A172 (cell line): ENCODE measurements at places on chromosomes 4 and X.

- peak; percentile 59 for DNase-seq
Measured at GRCh38 chr4:40316333-40316781, 18.8 kb upstream of the CHRNA9 start.

DNA sequence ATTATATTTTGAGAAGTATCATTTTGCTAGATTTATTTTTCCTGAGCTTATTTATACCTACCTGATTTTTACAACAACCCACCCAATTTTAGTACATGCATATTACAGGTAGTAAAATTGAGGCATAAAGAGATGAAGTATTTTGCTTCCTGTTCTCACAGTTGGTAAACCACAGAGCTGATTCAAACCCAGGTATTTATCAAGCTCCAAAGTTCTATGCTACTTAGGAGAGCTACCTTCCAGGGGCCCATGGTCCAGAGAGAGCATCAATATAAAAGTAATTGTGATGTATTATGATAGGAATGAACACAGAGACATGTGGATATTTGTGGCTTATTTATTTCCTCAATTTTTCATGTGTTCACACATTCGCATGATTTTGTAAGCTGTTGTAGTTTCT lies 20.2 kb upstream of the GBA3 start:
- DNase-seq: no peak

GRCh38 chr4:6953751-6954380 lies 44.2 kb downstream of the TBC1D14 start:
- no peak for DNase-seq

DNA sequence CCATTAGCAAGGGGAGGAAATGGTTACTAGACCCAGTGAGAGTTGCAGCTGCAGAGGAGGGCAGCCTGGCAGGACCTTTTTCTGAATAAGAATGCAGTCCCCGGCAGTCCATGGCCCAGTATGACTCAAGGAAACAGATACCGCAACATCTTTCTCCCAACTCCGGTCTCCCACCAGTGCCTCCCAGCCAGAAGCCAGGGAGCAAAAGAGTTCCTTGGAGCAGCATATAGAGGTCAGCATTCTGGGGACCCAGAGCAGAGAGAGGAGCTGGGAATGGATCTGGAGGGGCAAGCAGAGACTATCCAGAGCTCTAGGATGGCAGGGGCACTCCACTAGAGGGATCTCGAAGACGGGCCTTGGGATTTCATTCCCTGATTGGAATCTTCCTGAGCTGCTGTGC lies 339.2 kb upstream of the AADAT start:
- no peak for DNase-seq

DNA sequence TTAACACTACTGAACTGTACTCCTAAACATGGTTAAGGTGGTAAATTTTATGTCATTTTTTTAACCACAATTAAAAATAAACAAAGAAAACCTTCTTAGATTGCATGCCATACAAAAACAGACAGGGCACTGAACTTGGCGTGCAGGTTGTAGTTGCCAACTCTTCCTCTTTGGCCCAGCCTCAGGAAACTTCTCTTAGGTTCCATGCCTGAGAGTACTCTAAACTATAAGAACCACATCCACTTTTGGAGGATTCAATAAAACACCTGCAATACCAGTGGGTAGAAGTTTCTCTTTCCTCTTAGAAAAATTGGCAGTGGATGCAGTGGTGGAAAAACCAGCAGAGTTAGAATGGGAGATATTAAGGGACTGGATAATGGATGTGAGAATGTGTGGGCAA lies 103.4 kb downstream of the LUZP4 start:
- DNase-seq: no peak

- peak; percentile 66 for DNase-seq
Measured at GRCh38 chrX:12779534-12779933, 11.7 kb upstream of the PRPS2 start.

DNA sequence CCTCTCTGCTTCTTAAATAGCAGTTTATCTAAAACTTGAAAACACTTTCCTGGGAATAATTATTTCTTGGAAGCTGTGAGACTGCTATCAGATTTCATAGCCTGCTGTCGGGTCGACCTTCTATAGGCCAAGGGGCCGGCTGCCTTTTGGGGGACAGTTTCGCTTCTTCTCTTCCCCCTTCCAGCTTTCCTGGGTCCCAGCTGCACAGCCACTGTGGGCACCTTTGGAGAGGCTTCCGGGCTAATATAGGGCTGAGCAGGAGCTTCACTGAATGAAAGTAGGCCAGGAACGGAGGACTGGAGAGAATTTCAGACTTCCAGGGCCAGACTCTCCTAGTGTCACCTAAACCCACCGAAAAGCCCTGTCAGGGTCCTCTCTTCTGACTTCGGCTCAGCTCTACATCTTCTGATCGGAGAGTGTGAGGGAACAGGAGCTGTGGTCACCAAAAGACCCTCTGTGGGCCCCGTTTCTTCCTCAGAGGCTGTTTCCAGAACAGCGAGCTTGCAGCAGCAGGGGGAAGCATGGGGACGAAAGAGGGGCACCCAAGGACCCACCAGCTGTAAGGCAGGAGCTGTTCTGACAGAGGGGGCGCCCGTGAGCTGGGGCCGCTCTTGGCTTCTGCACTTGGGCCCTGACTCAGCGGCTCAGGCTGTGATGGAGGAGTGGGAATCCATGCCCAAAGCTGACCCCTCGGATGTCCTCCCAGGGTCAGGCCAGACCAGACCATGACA lies 620.6 kb downstream of the BCOR start:
- no peak for DNase-seq

GRCh38 chrX:13897566-13897965 lies 80.7 kb upstream of the GPM6B start:
- no peak for DNase-seq

DNA sequence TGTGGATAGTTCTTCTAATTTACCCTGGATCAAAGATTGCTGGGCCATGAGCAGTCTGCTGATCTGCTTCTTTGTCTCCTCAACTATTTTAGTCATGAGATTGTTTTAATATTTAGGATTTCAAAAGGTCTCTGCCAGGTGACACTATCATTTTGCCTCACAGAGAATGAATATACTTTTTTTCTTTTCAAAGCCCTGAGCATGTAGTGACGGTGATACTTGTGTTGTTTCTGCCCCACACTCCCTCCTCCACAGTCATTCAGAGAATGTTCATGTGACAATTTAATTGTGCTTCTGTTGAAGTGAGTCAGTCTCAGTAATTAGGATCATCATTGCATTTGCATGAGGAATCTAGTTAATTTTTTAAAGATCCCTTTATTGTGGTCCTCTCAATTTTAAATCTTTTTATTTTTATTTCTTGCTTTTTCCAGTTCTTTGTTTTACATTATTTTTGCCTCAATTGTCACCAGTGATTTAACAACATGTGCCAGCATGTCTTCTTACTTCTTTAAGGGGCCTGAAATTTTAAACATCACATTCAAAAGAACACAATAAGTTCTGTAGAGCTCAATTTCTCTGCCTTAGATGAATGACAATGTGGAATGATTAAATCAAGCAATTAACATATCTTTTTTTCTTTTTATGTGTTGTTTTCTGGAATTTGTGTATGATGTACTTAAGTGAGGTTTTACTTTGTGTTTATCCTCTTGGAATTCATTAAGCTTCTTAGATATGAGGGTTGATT lies 12.3 kb downstream of the MMRN1 start:
- no peak for DNase-seq

GRCh38 chrX:44025555-44025954 lies 52.4 kb upstream of the NDP start:
- peak; percentile 34 for DNase-seq

DNA sequence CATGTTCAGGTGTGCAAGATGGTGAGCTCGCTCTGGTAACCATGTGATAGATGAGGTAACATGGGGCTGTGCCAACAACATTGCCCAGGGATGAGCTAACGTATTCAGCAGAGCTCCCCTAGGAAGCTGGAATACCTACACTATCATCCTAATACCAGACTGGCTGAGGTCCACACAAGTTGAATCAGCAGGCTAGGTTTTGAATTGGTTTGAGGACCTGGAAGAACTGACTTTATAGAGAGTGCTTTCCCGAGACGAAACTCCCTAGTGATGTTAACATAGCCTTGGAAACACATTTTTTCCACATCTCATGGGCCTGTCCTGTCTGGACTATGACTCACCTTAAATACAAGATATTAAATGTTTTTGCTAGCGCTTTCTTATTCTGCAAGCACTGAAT lies 56.7 kb downstream of the IGFBP7 start:
- DNase-seq: peak; percentile 62

DNA sequence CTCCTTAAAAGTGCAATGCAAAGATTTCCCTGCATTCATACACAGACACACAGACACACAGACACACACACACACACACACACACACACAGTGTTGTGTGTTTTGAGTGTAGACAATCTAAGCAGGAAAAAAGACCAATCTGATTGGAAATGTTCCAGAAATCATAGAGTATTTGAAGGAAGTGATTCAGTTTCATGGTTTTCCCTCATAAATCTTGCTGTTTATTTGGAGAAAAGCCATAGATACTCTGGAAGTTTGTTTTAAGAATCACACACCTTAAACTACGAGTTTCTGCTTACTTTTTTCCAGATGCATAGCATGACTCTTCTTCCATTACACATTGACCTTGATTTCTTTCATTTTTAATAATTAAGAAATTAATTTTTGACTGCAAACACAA lies 298.5 kb upstream of the BMP3 start:
- DNase-seq: peak; percentile 49

- DNase-seq: no peak
Measured at GRCh38 chr4:140968371-140968770, 164.9 kb downstream of the RNF150 start.

DNA sequence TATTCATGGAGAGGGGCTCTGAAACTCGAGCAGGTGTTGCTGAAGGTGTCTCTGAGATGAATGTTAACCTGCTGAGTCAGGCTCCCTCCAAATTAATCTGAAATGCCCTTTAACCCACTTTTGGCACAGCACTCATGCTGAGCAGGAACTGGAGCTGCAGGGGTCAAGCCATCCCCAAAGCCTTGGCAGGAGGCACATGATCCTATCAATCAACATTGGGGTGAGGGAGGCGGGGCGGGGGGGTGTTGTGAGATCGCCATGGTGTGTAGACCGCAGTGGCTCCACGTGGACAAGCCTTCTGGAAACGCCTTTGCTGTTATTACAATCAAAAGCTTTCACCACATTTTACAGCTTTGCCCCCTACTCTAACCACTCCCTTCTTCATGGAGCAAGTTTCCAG lies 16.5 kb downstream of the ENPP6 start:
- no peak for DNase-seq

- no peak for DNase-seq
Measured at GRCh38 chrX:147478899-147479298, 432.8 kb upstream of the FMR1 start.

GRCh38 chr4:6296026-6296425 lies 26.4 kb downstream of the WFS1 start:
- DNase-seq: no peak

DNA sequence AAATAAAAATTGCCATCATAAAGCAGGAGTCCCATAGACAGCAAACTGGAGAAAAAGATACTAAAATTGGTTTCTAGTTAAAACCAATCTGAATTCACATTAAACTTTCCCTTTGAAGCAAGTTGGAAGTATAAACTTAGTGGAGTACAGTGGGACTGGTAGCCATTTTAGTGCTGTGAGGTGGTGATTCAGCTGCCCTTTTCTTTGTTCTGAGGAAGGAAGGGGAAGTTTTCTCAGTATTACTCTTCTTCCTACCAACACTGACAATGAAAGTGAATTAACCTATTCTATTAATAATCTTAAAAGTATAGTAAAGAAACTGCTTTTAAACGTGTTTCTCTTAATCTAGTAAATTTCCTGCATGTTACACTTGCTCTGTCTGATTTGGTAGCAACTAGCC lies 36.7 kb downstream of the SLC9A6 start:
- DNase-seq: no peak

DNA sequence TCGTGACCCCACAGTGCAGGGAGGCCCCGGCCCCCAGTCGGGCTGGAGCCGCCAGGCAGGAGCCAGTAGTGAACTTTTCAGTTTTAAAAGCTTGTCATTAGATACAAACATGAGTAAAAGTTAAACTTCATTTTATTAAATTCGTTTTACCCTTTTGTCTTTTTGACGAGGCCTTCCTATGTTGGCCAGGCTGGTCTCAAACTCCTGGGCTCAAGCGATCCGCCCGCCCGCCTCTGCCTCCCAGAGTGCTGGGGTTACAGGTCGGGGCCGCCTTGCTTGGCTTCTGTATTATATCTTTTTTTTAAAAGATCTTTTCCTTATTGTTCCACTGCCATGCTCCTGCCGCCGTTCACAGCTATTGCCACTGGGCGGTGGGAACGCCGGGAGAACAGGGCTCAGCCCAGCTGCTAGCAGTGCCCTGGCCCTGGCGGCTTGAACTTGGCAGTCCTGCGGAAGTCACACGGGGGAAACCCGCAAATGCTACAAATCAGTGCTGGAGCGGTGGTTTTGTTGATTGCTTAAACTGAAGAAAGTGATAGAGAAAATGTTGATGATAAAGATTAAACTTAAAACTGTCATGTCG lies 968 bp upstream of the NELFA start:
- peak; percentile 36 for DNase-seq

DNA sequence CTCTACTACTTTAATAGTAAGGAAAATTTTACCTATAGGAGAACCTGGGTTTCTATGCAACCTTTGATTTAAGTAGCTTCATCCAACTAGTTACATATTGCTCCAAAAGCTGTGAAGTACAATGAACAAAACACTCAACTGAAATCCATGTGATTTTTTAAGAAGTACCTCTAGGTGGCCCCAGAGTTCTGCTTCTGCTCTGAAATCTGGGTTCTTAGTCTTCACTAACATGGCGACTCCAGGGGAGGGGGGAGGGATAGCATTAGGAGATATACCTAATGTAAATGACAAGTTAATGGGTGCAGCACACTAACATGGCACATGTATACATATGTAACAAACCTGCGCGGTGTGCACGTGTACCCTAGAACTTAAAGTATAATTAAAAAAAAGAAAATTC lies 73.4 kb upstream of the MAGEB2 start:
- peak; percentile 66 for DNase-seq

DNA sequence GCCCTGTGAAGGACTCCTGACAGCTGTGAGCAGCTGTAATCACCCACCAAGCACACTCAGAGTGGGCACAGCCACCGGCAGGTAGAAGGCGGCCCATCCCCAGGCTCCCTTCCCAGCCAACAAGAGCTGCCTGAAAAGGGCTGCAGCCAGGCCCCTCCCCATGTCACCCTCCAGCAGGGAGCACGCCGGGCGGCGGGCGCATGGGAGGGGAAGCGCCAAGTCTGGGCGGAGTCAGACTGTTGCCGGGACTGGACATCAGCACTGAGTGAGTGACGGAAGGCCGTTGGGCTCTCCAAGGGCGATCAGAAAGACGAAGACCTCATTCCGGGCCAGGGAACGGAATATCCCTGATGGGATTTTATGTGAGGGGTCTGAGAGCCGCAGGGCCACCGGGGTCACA lies 82.1 kb downstream of the PPP2R2C start:
- no peak for DNase-seq

- peak; percentile 84 for DNase-seq
Measured at GRCh38 chr4:186845137-186845842, 121.6 kb upstream of the FAT1 start.

- DNase-seq: peak; percentile 76
Measured at GRCh38 chr4:8303485-8304281, 34.1 kb downstream of the HTRA3 start.

DNA sequence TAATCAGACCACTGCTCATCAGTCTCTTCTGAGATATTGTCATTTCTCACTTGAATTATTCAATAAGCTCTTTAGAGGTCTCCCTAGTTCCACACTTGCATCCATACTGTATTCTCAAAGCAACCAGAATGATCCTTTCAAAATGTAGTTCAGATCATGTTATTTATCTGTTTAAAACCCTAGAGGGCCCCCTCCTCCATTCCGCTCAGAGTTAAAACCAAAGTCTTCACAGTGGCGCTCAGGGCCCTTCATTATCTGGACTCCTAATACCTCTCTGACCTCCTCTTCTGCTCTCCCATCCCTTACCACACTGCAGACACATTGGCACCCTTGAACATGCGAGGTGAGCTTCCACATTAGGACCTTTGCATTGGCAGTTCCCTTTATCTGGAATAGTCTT lies 32.7 kb upstream of the HPGDS start:
- no peak for DNase-seq
